ENCODE measurements at places on chromosomes 7 and 10. TPM values are rescaled to one million over a fixed set of nuclear protein-coding genes. Genes with fewer than 3 reads are reported as not detected.

FOXI2 gene
- not detected for total RNA-seq

TLX1 gene
- total RNA-seq = not detected

C10orf105 gene
- not detected for total RNA-seq

PTF1A gene
- total RNA-seq = not detected

GAD2 gene
- total RNA-seq = not detected

SPDYE1 gene
- total RNA-seq = not detected

OR2A7 gene
- total RNA-seq = 1.1 TPM

All from mesangial cell (primary cell).